ENCODE measurements at places on chromosomes 12 and 14.

- no peak for DNase-seq
These were observed 411.4 kb downstream of the CCDC91 start for GRCh38 chr12:28601570-28602058.

- no peak for DNase-seq
These were observed 929 bp downstream of the CHD8 start for GRCh38 chr14:21454843-21455544.

- DNase-seq = no peak
These were observed 5.2 kb upstream of the CLEC9A start for GRCh38 chr12:10025236-10025635.

- DNase-seq = peak; percentile 66
These were observed 23.9 kb upstream of the ITGA5 start for GRCh38 chr12:54442961-54443360.

DNA sequence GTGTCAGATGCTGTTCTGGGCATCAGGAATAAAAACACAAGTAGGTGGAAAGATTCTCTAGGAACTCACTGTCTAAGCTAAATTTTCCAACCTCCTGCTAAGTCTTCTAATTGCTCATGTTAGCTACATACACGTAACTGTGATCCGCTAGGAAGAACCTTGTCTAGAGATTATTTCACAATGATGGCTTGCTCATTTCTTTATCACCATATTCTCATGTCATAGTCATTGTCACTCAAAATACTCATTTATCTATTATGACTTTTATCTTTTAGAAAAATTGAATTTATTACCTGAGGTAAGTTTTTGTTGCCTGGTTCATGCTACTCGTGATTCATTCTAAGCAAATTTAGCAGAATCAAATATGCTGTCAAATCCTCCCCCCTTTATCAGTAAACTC is 1402.4 kb upstream of the FLRT2 start:
- DNase-seq = no peak

DNA sequence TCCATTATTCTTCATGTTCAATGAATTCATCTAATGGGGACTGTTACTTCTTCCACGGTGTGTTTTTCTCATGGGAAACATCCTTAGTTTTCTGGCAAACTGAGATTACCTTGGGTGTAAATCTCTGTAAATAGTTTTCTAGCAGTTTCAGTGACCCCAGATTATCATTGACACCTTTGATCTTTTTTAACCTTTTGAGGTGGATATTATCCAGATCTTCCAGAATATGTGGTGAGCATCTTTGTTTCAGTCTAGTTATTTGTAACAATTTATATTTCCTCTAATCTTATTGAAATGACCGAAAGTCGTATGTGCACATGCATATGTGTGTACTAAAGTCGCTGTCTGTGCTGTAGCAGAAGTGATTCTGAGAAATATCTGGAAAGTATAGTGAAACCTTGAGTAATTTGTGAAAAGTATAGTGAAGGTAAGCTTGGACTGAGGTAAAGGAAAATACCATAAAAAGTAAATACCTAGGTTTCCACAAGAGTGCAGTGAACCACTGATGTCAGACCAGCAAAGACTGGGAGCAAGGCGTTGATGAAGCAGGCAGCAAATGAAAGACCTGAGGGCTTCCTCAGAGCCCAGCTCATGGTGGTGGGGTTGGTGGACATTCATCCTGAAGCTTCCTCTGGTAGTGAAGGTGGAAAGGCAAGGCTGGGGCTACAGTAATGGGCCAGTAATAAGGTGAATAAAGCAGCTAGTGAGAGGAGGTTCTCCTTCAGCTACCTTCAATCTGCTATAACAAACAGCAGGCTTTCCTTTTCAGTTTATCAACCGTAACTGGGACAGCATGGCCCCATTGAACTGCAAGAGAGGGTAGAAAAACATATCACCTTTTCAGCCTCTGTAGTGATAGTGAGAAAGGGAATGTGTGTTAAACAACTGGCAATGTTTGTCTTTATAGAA is 480.2 kb upstream of the FBXO33 start:
- no peak for DNase-seq

DNA sequence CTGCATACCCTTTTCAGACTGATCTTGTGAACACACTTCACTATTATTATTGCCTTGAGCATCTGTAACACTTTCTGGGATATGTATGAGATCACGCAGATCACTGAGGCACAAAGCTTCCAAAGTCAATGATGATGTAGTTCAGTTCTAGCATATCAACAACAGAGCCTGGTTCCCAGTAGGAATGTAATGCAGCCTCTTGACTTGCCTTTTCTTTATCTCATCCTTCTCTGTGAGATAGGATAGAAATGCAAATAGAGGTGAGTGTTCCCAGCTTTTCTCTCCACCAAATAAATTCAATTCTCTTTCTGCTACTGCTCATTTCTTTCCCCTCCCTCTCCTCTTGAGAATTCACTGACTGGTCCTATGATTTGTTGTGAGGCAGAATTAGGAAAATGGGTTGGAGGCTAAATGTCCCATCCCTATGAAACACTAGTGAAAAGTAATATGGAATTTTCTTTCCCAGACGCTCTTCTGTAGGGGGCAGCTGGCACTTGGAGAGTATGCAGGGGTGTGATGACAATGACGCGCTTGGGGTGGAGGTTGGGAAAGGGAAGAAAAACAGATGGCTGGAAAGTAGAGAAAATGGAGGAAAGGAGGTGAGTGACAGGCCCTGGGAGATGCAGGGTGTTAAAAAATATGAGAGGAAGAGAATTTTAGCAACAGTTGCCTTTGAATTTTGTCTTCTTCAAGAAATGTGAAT is 96.0 kb upstream of the TMTC1 start:
- DNase-seq = no peak

- no peak for DNase-seq
These were observed 53.3 kb downstream of the TMX1 start for GRCh38 chr14:51293149-51293911.
